Activated CD4-positive, CD25-positive, alpha-beta regulatory T cell treated with anti-CD3 and anti-CD28 coated beads, Interleukin-2, amount 50 U/mL, for 72 hours (primary cell): ENCODE measurements at places on chromosomes 13 and 19.

- DNase-seq: peak; percentile 56
Measured at GRCh38 chr13:26011996-26012821, 39.6 kb downstream of the SHISA2 start.

DNA sequence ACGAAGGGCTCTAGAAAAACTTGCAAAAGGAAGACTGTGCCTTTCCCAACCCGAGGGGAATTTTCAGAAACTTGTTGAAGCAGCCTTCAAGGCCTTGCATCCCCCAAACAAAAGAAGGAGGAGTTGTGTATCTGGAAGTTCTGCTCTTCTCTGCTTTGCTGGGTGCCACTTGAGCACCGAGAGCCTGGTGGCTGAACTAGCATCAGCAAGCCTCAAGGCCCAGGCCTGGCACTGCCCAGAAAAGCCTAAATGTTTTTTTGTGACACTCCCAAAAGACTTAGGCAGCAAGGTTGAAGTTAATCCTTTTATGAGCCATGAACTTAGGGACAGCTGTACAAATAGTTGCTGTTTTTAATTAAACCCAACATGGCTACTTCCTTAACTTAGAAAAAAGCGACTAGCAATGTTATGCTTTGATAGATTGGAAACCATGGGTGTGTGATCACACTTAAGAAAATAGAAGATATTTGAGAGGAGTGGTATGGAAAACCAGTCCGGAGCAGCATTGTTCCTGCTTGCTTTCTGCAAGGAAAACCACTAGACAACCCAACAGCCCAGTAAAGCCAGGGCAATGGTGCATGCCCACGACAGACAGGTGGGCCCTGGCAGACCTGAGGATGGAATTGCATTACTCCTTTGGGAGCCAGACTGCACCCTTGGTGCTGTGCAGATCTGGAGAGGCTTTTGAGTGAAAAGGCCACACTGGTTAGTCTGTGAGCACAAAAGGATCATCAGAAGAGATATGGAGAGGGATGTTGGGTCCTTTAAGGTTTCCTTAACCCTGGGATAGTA lies 788 bp upstream of the DLEU7 start:
- no peak for DNase-seq

GRCh38 chr13:71875823-71876222 lies 8.8 kb upstream of the DACH1 start:
- DNase-seq: no peak

DNA sequence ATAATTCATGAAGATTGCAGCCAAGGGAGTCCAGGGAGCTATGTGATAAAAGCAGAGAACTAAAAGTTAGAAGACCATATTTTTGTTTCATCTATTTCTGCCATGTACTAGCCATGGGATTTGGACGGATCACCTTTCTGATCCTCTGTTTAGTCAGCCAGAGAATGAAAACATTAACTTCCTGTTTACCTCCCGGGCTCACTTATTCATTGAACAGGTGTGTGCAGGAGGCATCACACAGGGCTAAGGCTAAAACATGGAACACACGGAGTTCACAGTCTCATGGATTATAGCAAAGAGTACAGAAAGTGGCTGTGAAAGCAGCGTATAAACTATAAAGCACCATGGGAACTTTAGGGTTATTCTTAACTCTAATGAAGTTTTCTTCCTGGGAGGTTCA lies 96.8 kb downstream of the GPR12 start:
- DNase-seq: no peak

GRCh38 chr13:51035978-51036377 lies 75.1 kb downstream of the C13orf42 start:
- DNase-seq: no peak

DNA sequence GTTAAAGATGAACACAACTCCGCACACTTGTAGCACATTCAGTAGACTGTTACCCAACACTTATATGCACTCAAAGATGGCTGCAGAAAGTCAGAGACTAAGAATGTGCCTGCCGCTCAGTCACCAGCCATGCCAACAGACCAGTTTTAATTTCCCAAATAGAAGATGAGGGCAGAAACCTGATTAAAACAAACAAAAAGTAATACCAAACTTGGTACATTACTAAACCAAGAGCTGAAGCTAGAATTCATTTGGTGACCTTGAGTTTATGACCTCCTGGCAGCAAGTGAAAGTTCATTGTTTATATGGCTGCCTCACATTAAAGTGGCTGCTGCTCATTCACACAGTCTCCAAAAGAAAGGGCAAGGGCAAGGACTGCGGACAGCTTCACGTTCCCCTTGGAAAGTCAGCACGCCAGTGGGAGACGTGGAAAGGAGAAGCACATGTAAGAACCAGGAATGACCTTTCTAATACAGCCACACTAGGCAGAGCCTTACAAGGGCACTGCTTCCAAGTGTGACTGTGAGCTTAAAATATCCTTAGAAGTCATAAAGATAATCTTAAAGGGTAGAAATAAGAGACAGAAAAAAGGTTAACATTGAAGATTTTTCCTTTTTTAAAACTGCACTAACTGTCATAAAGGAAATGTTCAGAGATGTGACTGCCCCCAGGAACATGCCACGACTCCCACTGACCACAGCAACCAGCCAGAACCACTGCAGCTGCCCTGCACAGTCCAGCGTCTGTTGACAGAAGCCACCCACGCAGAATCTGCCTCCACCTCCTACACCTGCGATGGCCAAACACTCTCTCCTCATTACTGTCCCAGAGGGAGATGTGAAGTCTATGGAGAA lies 73.5 kb downstream of the STK24 start:
- DNase-seq: no peak

DNA sequence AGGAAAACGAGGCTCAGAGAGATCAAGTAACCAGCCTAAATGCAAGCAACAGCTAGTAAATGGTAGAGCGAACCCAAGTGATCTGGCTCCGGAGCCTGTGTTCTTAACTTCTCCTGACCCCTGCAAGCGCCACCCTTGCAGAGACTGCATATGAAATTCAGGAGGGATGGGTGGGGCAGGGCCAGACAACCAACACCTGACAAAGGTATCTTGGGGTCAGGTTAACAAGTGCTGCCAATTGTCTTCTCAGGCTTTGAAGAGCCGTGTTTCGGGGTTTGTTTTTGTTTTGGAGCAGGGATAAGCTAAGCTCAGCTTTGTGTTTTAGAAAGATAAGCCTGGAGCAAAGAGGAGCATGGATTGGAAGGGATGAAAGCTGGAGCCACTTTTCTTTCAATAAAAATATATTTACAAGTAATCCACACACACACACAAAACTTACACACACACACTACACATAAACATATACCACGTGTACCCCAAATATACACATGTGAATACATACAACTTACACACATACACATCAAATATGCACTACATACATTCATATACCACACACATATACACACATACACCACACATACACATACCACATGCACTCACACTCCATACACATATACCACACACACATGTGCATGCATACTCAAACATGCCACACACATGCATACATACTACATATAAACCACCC lies 722.0 kb downstream of the DIAPH3 start:
- no peak for DNase-seq

DNA sequence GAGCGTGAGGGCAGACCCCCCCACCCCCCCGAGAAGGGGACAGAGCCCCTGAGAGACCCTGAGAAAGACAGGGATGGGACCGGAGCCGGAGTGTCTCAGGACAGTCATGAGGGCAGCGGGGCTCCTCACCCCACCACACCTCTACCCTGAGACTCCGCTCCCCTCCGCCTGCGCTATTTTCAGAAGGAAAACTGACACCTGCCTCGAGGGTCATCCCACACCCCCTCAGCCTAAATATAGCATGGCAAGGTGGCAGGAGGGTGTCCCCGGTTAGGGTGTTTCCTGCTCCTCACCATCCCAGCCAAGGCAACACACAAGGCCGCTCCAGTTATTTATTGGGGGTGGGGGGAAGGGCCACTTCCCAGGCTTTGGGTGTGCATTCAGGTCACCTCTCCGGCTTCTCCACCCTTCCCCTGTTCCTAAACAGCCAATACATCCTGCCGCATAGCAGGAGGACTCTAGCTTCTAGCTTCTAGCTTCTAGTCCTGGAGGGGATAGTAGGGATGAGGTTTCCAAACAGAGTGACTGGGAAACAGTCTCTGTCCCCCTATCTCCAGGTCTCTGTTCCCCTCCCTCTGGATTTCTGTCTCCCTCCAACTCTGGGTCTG lies 1.4 kb upstream of the NTF4 start:
- no peak for DNase-seq

- DNase-seq: no peak
Measured at GRCh38 chr13:53499576-53500133, 471.0 kb downstream of the OLFM4 start.

DNA sequence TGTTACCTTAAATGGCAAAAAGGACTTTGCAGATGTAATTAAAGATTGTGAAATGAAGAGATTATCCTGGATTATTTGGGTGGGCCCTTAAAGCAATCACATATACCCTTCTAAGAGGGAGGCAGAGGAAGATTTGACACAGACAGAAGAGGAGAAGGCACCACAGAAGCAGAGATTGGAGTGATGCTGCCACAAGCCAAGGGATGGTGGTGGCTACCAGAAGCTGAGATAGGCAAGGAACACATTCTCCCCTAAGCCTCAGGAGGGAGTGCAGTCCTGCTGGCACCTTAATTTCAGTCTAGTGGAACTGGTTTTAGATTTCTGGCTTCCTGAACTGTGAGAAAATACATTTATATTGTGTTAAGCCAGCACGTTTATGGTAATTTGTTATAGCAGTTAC lies 24.2 kb downstream of the DEDD2 start:
- no peak for DNase-seq

GRCh38 chr13:111166882-111167675 lies 52.0 kb downstream of the ARHGEF7 start:
- no peak for DNase-seq

DNA sequence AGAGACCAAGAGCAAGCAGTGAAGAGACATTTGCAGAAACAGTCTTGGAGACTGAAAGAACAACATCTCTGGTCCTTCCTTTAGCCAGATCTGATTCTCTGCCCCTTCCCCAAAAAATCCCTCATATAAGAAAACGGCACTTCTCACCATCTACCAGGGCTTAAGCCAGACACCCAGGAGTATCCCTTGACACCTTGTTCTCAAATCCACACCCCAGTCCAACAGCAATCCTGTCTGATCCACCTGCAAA lies 1.7 kb upstream of the PLEKHG2 start:
- no peak for DNase-seq

DNA sequence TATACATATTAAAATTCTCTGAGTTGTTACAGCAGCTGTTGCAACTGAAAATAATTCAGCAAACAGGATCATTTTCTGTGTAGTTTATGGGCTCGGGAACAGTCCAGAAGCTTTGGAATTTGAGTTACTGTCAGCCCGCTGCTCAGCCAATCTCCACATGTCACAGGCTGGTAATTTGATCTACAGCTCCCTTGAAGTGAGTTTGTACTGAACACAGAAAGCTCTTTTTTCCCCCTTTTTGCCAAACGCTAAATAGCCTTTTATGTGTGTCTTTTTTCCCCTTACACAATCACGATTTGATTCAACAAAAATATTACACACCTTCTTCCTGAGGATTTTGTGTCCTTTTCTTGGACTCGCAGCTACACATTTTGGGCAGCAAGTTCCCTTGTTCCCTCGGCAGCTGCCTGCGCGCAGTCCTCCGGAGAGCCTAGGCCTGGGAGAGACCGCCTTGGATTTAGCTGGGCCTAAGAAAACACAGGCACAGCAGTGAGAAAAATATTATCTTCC lies 371.4 kb downstream of the KCNRG start:
- no peak for DNase-seq

DNA sequence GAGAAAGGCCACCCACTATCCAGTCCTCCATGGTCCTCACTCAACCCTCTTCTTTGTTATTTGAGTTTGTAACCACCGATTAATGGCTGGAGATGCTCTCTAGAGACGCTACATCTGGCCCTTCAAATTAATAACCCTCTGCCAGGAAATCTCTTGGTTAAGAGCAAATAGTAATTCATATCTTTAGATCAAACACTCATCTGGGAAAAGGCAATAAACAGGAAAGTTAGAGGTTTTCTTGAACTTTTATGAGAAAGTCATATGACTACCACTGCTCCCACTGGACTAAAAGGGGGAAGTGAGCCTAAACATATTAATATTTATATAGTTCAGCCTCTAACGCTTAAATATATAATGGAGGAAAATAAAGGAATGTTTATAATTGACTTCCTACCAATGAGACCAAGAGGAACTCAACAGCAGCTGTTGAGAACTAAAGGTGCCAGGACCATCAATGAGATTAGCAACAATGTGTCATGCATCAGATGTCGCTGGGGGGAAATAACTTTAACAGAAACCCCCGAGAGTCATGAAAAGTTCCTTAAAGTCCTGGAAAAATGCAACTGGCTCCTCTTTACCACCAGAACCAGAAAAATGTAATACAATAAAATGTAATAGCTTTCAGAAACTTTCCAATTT lies 2.7 kb downstream of the TBC1D4 start:
- no peak for DNase-seq

- no peak for DNase-seq
Measured at GRCh38 chr19:31470229-31470939, 121.1 kb upstream of the TSHZ3 start.

DNA sequence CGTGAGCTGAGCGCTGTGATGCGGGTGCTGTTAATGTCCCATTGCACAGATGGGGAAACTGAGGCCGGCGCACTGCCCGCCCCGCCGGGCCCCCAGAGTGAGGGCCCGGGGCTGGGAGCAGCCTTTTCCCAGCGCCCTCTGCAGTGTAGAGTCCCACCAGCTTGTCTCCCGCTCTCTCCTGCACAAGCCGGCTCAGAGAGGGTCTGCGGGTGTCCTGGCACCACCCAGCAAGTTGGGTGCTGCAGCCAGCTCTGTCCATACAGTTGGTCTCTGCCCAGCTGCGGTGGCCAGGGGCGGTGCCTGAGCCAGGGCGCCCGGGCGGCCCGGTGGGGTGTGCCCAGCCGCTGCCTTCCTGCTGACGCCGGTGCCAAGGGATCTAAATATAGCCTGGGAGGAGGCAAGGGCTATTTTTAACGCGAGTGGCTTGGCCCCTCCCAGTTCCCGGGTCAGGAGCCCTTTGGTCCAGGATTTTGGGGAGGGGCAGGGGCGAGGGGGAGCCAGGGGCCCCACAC lies 19.3 kb downstream of the GADD45B start:
- DNase-seq: no peak

DNA sequence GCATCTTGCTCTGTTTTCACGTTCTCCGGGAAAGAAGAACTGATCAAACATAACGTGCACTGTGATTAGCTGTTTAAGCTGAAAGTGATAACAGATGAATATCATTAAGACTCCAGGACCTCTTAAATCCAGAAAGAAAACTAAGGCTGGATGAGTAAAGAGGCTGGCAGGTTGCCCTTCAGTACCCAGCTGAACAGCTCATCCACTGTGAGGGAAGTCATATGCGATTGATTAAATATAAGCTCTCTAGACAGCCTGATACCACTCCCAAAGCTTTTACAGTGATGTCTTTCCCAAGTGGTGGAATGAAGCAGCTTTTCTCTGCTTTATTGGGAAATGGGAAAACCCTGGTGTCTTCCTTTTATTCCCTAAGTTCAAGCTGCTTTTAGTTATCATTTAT lies 116.9 kb downstream of the EFNB2 start:
- no peak for DNase-seq

DNA sequence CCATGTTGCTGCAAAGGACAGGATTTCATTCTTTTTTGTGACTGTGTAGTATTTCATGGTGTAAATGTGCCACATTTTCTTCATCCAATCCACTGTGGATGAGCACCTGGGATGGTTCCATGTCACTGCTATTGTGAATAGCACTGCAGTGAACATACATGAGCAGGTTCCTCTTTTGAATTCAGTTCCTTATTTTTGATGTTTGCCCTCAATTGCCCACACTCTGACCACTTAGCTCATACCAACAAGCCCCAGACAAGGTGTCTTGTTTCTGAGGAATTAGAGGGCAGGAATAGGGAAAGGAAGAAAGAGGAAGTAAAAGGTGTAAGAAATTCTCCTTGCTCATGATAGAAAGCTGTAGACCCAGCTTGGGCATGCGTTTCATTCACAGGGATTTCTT lies 244.2 kb upstream of the ZNF507 start:
- no peak for DNase-seq
